ENCODE measurements at places on chromosomes 3 and 15. TPM values are rescaled to one million over a fixed set of nuclear protein-coding genes. Genes with fewer than 3 reads are reported as not detected.

The GPR149 gene
- total RNA-seq = not detected

The ATG7 gene
- 126 TPM for total RNA-seq

The WDR93 gene
- total RNA-seq = not detected

The ALDH1L1 gene
- 11.3 TPM for total RNA-seq

The ACAN gene
- 0.85 TPM for total RNA-seq

The SLC28A1 gene
- not detected for total RNA-seq

The MASP1 gene
- 121 TPM for total RNA-seq

GRCh38 chr3:78919021-78919755, 848.6 kb downstream of the ROBO1 start:
- no peak overlapping the region for H3K27ac ChIP-seq
- H3K27me3 ChIP-seq = no peaks in the 10 kb centered on the region
- H3K4me3 ChIP-seq = no peak overlapping the region
- H3K4me1 ChIP-seq = no peaks in the 10 kb centered on the region
- H3K36me3 ChIP-seq = no peaks in the 10 kb centered on the region

DNA sequence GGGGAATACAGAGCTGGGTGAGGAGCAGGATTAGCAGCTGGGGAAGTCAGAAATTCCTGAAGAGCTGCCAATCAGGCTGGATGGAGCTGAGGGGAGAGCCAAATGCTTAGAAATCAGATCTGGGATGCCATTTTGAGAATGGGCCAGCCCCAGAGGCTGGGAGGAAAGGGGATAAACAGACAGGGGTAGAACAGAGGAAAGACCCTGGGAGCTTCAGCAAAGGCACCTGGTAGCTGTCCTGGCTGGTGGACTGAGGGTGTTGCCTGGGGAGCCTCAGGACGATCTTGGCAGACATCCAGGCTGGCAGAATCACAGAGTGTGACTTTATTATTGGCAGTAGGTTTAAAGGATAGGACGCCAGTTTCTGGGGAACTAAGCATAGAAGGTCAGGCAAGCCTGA, 97.8 kb downstream of the SQOR start:
- no peak overlapping the region for H3K27ac ChIP-seq
- H3K36me3 ChIP-seq = no peaks in the 10 kb centered on the region
- H3K27me3 ChIP-seq = no peaks in the 10 kb centered on the region
- DNase-seq = no peak
- no peak overlapping the region for H3K4me3 ChIP-seq

DNA sequence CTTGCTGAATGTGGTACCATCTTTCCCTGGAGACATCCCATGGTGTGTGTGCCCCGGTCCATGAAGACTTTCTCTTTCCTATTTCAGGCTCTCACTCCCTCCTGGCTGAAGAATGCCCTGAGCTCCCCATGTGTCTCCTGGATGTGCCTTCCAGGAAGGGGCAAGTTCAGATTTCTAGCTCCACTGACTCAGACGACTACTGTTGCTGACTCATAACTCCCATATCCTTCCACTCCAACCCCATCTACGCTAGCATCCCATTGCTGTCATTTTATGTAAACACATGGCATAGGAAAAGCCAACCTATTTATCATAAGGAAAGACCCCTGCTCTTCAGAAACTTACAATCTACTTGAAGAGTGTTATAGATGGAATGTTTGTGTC, 95.0 kb downstream of the ADCY5 start:
- no peaks in the 10 kb centered on the region for H3K36me3 ChIP-seq
- H3K4me3 ChIP-seq = no peak overlapping the region
- no peaks in the 10 kb centered on the region for H3K4me1 ChIP-seq
- H3K27me3 ChIP-seq = no peaks in the 10 kb centered on the region

DNA sequence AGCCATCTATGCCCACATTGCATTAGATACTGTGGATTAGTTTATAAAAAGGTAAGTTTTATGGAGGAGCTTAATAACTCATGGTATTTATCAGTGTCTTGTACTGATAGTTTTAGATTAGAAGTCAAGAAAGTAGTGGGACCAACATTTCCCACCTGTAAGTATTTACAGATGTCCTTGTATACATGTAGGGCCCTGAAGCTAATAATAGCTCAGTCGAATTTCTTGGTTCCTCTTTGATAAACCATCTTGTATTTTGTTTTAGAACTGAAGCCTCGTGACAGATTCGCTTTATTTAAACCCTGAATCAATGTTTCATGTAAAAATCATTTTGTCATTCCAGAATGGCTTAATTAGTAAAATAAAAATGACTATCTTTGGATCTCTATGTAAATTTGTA, 73.4 kb downstream of the CRYBG3 start:
- H3K4me1 ChIP-seq = no peaks in the 10 kb centered on the region
- no peak overlapping the region for H3K27ac ChIP-seq
- no peak for DNase-seq
- no peak overlapping the region for H3K4me3 ChIP-seq

DNA sequence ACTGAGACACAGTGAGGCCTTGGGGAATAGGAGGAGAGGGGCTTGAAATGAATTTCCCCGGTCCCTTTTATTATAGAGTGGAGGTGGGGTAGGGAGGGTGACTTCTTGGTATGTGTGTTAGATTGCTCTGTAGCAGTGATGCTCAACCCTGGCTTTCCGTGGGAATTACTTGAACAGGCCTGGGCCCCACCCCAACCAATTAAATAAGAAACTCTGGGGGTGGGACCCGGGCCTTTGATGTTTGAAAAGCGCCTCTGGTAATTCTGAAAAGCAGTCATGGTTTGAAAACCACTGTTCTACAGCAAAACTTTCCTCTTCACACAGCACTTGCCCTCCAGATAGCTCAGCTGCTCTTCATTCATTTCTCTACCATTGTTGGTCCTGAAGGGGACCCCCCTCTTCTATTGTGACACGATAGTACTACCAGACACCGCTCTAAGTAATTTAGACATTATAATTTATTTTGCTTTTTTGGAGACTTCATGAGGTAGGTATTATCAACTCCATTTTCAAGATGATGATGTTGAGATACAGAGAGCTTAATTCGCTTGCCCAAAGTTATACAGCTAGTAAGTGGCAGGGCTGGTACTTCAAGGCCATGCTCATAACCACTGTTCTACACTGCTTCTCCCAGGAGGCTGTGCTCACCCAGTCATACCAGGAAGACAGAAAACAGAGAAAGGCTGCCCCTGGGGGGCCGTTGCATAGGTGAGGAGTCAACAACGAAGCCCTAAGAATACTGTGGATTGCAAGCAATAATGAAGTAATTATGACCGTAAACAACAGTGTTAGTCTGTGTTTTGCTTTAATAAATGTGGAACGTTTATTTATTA, 176.2 kb downstream of the PEX5L start:
- no peak for DNase-seq
- H3K4me1 ChIP-seq = no peaks in the 10 kb centered on the region
- no peak overlapping the region for H3K27ac ChIP-seq
- H3K27me3 ChIP-seq = no peaks in the 10 kb centered on the region
- H3K36me3 ChIP-seq = no peaks in the 10 kb centered on the region
- no peak overlapping the region for H3K4me3 ChIP-seq

DNA sequence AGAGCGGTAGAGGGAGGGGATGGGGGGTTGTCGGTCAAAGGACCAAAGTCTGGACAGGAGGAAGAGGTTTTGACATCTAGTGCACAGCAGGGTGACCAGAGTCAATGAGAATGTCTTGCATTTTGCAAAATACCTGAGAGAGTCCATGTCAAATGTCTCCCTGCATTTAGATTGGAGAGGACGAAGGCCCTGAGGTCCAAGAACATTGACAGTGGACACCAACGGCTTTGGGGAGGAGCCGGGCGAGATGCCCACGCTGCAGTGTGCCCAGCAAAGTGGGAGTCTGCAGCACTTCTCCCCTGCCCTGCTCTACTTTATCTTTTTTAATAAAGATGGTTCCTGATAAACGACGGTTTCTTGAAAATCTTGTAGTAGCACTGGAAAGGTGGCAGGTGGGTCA, 67.4 kb upstream of the TAMM41 start:
- no peaks in the 10 kb centered on the region for H3K27me3 ChIP-seq
- H3K4me1 ChIP-seq = no peaks in the 10 kb centered on the region
- DNase-seq = no peak
- no peak overlapping the region for H3K27ac ChIP-seq
- H3K4me3 ChIP-seq = no peak overlapping the region

- DNase-seq = no peak
- no peak overlapping the region for H3K27ac ChIP-seq
- no peak overlapping the region for H3K4me3 ChIP-seq
- H3K27me3 ChIP-seq = no peaks in the 10 kb centered on the region
- no peaks in the 10 kb centered on the region for H3K36me3 ChIP-seq
These were observed 133.8 kb upstream of the MCTP2 start for GRCh38 chr15:94097552-94097951.

DNA sequence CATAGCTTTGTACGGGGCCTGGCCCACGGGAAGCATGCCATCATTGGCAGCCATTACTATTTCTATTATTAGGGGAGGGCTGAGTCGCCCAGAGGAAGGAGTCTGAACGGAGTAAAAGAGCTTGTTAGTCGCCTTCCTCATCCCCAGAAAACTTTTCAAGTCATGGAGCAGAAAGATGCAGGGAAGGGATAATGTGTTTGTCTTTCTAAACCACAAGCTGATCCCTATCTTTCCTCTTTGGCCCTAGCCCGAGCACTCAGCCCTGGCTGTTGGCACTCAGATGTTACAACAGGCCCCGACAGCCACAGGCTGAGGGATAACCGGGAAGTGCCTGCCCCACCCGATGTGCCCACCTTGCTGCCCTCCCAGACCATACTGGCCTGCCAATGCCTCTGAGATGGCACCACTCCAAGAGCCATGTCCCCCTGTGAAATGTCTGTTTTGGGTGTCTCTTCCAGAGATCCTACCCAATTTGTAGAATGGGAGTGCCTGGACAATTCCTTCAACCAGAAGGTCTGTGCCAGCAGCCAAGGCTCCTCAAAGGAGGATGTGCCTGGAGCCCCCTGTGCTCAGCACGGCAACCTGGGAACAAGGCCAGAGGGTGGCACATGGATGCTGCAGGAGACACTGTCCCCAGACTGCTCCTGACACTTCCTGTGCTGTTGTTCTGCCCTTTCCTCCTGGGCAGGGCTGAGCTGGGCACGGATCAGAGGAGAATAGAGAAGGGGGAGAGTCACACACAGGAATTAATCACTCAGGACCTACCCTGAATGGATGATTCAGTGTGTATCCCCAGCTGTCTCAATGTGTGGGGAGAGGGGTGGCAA, 10.8 kb downstream of the PAK6 start:
- H3K27ac ChIP-seq = no peak overlapping the region
- DNase-seq = no peak
- peaks cover 10% of the 10 kb centered on the region for H3K4me1 ChIP-seq
- H3K4me3 ChIP-seq = no peak overlapping the region
- H3K27me3 ChIP-seq = no peaks in the 10 kb centered on the region

DNA sequence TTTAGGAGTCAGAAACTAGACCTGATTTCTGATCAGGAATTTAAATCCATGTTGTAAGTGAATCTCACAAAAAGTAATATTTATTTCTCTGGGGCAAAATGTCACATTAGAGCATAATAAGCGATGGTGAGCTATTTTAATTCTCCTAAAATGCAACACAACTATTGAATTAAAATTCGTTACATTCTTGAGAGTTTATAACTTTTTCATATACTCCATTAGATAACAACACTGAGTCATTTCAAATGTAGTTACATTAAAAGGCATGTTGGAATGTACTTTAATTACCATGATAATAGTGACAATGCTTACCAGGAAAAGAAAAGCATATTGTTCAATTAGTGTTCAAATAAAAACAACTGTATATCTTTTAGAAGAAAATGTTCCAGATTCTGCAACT, 116.9 kb downstream of the CADM2 start:
- no peaks in the 10 kb centered on the region for H3K27me3 ChIP-seq
- H3K4me3 ChIP-seq = no peak overlapping the region
- H3K4me1 ChIP-seq = no peaks in the 10 kb centered on the region

DNA sequence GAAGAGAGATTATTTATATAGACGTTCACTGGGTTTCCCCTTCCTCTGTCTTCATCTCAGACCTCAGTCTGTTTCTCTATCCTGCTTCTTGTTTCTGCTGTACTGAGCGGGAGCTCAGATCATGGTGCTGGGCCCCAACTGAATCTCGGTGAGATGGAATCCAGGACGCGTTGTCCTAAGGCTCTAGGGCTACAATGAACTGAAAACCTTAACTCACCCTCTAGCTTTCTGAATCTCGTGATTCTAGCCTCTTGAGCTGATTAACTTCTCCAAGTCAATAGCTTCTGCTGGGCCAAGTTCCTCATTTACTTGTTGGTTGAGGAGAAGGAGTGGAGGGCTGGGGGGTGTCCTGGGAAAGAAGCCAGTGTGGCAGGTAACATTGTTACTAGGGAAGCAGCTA, 32.7 kb upstream of the MAP3K13 start:
- no peak overlapping the region for H3K4me3 ChIP-seq
- H3K27me3 ChIP-seq = no peaks in the 10 kb centered on the region
- H3K4me1 ChIP-seq = no peaks in the 10 kb centered on the region

DNA sequence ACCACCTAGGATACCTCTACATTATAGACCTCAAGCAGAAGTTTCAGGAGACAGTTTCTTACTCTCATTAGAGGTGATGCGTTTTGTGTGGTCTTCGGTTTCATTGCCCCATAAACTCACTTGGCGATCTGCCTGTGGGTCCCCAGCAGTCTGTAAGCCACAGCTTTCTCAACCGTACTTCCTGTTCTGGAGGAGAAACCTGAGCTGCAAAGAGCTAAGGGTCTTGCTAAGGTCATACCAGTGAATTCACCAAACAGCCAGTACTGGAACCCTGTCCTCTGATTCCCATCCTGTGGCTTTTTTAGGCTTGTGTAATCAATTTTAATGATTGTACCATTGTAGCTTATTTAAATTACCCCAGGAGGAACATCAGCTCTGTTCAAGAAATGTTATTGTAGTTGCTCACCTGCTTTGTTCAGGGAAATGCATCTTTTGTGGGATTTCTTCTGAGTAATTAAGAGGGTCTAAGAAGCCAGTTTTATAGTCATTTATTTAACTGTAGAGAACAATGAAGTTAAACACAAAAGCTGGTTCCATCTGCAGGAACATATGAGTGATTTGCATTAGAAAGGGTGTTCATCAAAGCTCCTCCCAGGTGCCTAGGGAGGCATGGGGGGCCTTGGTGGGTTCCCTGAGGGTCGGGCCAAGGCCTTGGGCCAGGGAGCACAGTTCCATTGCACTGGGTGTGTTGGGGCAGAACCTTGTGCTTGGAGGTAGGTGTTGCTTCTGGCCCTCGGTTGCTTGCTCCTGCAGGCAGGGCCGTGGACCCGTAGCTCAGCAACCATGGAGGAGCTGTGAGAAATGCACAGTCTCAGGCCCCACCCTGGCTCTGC, 69.6 kb downstream of the APBA2 start:
- no peak for DNase-seq
- no peaks in the 10 kb centered on the region for H3K27me3 ChIP-seq
- no peaks in the 10 kb centered on the region for H3K36me3 ChIP-seq
- H3K4me1 ChIP-seq = no peaks in the 10 kb centered on the region
- no peak overlapping the region for H3K27ac ChIP-seq
- no peak overlapping the region for H3K4me3 ChIP-seq

All from uterus (tissue), 4 donors.